Occipital lobe (tissue), 3 donors: ENCODE measurements at places on chromosomes 3 and 15.

GRCh38 chr3:67083277-67083676, 85.2 kb downstream of the KBTBD8 start:
- no peak for DNase-seq

GRCh38 chr3:183883291-183884096, 1.2 kb downstream of the PARL start:
- no peak for DNase-seq

DNA sequence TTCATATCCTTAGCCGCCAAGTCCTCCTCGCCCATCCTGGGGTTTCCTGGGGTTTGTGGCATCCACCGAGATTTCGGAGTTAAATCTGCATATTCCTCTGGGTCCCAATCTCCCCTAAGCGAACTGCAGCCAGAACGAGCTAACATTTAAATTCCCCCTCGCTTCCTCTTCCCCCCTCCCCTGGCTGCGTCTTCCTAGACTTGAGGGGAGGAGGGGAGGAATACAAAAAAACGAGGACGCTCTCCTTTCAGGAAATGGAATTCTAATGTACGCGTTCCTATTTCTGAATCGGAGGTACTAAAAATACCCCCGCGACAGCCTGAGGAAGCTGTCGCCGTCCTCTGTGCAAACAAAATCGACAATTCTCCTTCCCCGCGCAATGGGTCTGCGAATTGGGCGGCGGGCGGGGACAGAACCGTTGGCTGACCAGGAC, 5.6 kb downstream of the FEZF2 start:
- no peak for DNase-seq

GRCh38 chr3:128849911-128850455, 29.4 kb upstream of the ACAD9 start:
- no peak for DNase-seq

DNA sequence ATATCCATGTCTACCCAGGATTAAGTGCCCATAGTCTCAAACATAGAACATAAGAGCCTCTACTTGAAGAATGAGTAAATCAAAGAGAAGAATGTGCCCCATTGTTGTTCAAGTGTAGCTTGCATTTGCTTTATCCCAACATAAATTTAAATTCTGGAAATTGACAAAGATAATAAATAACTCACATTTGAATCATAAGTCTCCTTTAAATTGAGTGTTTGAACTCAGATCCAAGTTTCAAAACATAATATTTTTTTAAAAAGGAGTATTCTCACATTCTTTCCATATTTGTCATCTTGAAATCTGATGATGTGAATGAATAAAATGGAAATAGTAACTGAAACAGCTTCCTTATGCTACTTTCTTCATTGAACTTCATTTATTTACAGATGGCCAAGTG, 135.2 kb downstream of the MECOM start:
- DNase-seq = no peak

- DNase-seq = peak; percentile 74
Observed at GRCh38 chr3:126389112-126389793, 5.5 kb upstream of the CFAP100 start.

DNA sequence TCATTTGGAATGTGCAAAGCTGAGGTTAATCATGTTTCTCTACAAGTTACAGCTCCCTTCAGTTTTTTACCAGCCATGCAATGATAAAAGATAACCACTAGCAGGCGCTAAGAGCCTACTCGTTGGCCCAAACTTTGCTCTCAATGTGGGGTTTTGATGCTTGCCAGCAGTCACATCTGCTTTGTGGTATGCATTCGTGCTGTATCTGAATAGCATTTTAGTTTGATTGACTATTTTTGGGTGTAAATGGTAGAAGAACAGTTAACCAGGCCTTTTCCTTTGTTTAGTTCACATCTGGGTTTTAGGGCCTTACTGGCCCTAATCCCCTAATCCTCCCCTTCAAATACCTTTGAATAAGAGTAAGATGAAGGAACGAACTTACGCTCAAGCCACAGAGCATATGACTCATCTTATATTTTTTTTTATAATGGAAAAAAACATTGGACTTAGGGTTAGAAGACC, 4.4 kb upstream of the CLDN11 start:
- DNase-seq = peak; percentile 35

DNA sequence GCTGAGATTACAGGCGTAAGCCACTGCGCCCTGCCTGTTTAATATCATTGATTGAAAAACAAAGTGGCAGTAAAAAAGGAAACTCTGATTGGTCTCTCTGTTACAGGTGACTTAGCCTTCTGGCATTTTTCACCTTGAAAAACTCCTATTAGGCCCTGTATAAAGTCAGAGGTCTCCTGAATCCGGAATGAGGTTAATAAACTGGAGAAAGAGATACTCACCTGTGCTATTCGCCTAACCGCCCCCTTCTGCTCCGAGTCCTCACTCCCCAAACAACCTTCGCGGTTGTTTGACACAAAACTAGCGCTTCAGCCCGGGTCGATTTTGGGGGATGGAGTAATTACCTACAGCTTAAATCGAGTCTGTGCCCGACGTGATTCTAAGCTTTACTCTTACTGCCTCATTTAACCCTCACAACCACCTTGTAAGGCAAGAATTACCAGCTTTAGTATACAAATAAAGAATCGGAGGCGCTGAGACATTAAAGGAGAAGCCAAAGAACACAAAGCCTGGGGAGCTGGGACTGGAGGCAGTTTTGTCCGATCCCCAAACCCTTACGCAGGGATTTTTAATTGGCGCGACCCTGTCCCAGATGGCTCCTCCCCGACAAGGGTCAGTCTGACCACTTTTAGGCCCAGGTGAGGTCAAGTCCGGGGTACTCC, 441 bp downstream of the CEP70 start:
- DNase-seq = no peak

- no peak for DNase-seq
Observed at GRCh38 chr3:182935803-182936202, 44.5 kb downstream of the DCUN1D1 start.
